ENCODE measurements at places on chromosomes 7 and 10.

DNA sequence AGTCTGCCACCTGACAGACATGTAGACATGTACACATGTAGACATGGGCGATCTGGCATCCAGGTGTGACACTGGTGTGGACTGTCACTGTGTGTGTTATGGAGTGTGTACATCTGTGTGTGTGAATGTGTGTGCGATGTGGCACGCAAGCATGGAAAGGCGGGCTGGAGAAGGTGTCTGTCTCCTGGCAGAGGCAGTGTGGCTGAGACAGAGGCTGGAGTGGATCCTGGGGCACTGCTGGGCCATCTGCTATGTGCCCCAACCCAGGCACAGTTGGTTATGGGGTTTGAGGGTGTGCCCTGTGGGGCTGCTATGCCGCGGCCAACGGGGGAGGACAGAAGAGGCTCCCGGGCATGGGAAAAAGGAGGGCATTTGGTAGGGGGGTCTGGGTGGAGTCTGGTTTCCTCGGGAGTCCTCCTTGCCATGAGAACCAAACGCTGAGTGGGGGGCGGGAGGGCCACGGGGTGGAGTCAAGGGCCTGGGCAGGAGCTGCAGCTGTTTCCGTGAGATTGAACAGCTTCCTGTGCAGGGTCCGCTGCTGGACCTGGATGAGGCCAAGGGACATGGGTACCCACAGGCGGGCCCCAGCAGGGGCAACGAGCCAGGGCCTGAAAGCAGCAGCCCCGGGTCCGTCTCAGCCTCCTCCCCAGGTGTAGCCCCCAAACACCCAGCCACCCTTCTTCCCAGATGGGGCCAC, 1.3 kb downstream of the ELN start:
- DNase-seq: no peak

GRCh38 chr10:1036341-1036791, 10.7 kb upstream of the IDI2 start:
- DNase-seq: no peak

DNA sequence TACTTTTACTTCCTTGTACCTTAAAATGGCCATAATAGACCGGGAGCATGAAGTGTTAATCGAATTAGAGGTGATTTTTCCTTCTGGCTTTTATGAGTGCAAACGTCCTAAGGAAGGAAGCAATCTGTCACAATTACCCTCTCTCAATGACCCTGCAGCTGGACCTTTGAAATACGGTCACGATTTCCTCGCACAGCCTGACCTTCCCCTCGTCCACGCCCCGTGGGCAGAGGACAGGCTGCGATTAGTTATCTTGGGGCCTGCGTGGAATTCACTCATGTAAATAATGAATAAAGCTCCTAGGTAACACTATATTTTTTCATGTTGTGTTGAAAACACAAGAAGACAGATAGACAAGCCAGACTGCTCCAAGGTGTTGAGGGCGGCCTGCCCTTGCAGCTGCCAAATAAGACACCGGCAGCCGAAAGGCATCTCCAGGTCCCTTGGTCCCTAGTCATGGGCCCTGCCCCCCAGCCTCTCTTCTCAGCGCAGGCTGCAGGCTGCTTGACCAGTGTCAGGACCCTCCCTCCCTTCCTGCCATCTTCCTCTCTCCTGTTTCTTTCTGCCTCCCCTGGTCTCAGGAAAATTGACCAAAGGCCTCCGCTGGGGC, 199.9 kb downstream of the TCERG1L start:
- DNase-seq: no peak

DNA sequence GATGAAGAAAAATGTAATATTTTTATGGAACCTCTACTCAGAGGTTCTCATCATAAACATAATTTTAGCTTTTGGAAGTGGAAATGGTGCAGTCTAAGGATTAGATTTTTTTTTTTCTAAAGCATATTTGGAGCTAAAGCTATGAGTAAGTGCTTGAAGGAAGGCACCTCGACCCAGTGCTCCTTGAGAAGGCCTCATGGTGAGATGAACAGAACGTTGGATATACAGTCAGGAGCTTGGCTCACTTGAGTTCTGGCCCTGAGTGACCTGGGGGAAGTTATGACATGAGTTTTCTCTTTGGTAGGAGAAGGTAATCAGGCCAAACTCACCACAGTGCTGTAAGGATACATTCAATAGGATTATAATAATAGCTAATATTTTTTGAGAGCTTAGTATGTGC, 163.3 kb downstream of the JCAD start:
- no peak for DNase-seq

DNA sequence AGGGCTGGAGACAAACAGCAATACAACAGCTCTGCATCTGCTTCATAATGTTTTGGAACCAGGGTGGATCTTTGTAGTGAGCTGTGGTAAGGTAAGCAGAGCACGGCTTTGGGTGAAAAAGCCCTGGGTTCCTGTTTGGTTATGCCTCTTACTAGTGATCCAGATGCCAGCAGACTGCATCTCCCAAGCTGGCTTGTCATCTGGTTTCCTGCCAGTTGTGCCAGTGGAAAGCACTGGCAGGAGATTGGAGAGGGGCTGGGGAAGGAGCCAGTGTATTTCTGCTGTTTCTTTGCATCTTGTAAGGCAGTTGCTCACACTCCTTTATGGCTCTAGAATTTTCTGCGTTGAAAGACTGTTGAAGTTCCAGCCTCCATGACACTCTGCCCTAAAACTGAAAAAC, 137.6 kb downstream of the TSPAN12 start:
- no peak for DNase-seq

DNA sequence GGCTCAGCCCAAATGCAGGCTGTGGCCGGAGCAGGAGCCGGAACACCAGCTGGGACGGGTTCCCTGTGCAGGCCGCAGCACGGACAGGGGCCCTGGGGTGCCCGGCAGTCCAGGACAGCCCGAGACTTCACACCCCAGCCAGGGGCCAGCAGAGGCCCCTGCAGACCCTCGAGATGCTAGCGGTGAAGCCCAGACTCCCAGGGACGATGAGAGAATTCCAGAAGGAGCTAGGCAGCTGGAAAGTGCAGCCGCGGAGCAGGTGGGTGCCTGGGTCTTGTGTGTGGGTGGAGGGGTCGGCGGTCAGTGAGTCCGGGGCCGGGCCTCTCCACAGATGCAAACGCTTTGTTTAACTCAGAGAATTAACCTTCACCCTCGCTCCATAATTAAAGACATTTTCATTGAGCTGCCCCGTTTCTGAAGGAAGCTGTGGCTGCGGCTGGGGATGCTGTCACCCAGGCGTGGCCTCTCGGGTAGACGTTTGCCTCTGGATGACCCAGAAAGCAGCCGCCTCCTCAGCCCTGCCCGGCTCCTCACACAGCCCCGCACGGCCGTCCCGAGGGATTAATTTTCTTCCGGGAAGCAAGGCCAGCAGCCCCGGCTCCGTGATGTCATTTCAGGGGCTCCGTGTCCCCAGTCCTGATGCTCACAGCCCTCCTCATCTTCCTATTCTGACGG, 26.5 kb downstream of the KNDC1 start:
- DNase-seq: no peak

DNA sequence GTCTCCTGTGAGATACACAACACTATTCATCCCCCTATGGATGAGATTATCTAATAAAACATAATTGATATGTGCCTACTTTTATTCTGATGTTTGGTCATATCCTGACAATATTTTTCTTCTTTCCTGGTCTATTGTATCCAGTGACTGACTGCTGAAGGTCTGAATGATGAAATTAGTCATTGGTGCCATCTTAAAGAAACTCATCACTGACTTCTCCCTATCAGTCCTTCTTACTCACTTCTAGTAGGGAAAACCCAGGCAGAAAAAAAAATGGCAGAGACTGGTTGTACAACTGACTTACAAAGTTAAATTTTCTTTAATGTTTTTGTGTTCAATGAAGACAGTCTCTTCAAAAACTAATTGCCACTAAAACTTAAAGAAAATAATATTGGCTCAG, 377.4 kb downstream of the HTR7 start:
- no peak for DNase-seq

All from stimulated activated CD8-positive, alpha-beta memory T cell treated with anti-CD3 and anti-CD28 coated beads, Interleukin-4, amount 100 ng/mL, for 1 hour (primary cell).